Hematopoietic multipotent progenitor cell treated with erythropoietin and hydrocortisone succinate and interleukin-3 and kit ligand, for 15 days (in vitro differentiated cells): ENCODE measurements at places on chromosomes 4 and X.

- DNase-seq, result no peak
Observed at GRCh38 chr4:167955006-167955405, 137.3 kb upstream of the ANXA10 start.

GRCh38 chrX:70754169-70754848, 154.2 kb downstream of the TEX11 start:
- no peak for DNase-seq

DNA sequence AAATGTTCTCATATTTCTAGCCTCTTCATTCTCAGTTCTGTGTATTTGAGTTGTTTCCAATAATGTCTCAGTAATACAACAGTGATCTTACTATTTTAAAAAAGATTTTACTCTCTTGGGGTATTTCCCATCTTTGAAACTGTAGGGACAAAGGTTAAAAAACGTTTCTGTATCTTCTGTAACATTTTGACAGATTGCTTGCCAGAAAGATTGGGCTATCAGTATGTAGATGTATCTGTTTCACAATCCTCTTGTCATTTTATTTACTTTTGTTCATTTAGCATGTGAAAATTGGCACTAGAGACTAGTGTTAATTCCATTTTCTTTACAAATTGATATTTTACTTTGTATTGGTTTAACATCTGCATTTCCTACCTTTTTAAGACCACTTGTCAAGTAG, 6.2 kb upstream of the CXCL9 start:
- DNase-seq, result no peak

DNA sequence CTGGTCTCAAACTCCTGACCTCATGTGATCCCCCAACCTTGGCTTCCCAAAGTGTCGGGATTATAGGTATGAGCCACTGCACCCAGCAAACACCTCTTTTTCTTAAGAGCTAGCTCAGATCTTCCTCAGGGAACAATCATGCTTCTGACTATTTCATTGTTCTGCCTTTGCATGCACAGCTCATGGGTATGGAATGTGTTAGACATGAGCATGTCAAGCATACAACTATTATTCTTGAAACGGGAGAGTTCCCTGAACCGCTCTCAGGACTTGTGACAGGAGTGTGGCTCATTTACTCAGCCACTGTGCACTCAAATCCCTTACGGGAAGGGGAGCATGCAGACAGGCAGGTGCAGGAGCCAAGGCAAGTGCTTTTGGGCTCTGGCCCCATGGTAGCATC, 231.7 kb upstream of the TAPT1 start:
- DNase-seq, result no peak

DNA sequence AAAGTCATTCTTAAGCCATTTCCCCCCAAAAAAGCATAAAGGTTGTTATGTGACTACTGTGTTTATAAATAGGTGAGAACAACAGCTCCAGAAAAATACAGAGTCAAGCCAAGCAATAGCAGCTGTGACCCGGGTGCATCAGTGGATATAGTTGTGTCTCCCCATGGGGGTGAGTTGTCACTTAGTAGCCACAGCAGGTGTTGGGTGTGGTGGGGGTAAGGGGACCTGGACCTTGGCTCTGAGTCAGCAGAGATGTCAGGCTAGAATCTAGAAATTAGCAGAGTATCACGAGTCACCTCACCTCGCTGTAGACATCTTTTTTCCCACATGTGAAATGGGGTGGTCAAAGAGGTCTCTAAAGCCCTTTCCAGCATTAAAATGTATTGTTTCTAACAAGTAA, 42.4 kb downstream of the MOSPD2 start:
- DNase-seq, result no peak

- no peak for DNase-seq
Observed at GRCh38 chrX:63281465-63281864, 69.7 kb downstream of the SPIN4 start.

DNA sequence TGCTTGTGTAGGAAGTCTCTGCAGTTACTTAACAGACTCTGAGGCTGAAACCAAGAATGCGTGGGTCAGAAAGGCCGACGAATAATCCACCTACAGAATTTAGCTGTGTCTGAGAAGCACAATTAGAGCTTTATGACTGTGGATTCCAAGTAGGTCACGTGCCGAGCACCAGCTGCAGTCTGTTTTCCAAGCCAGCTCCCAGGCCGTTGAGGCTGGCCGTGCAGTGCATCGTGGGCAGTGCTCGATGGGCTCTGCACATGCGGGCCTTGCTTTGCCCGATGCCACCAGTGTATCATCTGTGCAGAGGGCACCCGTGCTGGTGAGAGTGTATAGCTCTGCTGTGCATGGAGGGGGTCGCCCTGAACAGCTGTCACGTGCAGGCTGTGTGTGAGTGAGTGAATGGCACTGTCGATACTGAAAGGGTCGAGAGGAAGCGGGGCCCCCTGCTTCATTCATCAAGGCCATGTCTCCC, 67.5 kb upstream of the CLDN34 start:
- no peak for DNase-seq

DNA sequence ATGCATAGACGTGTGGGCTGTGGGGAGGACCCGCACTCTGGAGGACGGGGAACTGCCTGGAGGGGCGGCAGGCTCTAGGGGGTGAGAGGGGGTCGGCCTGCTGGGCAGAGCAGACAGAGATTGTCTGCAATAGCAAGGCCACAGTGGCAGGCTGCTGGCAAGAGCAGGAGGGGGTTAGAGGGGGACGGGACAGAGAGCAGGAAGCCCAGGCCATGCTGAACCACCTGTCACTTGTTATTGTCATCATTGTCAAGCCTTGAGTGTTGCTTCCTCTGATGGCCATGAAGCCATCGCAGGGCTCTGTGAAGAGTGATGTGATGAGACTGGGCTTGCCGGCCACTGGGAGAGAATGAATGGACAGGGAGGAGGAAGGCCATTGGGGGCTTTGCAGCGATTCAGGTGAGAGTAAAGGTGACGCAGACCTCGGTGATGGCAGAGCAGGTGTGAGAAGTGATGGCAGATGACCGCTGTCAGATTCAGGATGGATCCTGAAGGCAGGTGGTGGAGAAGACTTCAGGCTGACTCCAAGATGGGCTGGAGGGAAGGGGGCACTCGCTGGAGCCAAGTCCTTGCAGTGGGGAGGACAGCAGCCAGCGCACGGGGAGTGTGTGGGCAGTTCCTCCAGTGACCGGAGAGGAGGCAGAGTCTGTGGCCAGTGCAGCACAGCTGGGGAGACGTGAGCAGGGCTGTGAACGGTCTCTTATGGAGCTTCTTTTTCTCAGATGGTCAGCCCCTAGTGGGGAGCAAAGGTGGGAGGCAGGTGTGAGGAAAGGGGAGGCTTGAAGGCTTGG, 43.6 kb downstream of the HTT-AS start:
- DNase-seq, result no peak

DNA sequence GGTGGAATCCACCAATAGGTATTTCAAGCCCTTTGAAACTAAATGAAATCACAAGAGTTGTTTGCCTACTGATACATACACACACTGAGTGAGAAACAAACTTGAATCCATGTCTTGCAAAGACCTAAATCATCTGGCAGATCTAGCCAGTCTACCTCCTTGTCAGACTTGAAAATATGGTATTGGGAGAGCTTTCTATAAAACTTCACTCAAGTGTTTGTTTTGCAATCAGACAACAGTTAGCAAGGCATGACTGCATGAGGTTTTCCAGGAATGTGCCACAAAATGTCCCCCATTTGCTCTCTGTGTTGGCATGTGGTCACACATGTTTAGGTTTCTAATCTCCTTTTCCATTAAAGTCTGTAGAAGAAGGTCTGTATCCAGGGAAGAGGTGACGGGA, 52.4 kb downstream of the MAP3K15 start:
- no peak for DNase-seq

- no peak for DNase-seq
Observed at GRCh38 chr4:138761638-138762220, 253.9 kb upstream of the NOCT start.

GRCh38 chrX:68536429-68536828, 37.6 kb downstream of the YIPF6 start:
- DNase-seq, result no peak

DNA sequence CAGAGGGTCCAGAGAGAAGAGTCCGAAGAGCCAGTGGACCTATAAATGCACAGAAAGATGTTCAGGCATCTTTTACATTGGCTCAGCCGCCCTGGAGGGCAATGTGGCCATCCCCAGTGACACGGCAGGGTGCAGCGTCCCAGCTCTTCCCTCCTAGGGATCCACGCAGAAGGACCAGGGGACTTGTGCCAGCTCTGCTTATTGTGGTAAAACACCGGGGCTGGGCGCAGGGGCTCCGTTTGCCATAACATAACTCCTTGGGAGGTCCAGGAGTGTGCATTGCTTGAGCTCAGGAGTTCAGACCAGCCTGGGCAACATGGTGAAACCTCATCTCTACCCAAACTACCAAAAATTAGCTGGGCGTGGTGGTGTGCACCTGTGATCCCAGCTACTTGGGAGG, 70.2 kb downstream of the CPZ start:
- no peak for DNase-seq

DNA sequence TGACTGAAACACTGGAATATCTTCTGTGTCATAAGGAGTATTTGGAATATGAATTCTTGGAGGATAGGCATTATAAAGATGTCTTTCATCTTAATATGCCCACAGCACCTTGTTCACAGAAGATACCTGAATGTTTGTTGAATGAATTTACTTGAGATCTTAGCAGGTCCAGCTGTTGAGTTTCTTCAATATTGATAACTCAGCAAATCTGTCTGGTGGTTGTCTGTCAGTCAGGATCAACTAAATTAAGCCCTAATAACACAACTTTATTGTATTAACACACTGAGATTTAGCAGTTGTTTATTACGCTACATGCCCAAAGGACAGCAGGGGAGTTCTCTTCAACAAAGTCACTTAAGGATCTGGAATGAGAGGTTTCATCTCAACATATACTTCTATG, 106.5 kb downstream of the CNOT6L start:
- DNase-seq, result no peak

DNA sequence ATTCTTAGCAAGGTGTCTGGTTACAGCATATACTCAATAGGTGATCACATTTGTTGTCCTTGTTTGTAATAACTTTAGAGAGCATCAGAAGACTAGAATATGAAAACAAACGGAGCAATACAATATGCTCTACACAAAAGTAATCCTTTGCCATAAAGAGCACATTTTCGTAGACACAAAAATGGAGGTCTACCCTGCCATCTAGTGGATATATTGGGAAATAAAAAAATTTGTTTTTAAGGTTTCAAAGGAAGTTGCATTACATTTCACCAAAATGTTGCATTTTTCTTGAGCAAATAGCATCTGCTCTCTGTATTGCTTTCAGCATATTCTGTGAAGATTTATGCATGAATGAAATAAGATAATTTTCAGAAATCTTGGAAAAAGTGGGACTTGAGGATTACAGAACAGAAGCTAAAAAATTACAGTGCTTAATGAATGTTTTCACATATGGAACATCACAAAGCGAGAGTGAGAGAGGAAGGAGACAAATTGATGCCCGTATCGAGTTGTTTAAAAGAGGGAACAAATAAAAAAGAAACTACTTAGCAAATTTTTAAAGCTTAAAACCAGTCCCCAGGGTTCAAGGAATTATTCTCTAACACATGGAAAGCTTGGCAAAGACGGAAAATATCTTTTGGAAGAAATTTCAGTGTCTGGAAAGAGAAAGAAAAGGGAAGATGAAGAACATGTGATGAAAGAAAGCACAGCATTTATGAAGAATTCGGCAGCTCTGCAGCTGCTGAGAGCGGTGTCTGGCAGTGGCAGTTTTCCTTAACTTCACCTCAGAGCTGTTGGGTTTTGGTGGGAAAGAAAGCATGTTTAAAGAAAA, 390.1 kb downstream of the ANKRD50 start:
- peak; percentile 7 for DNase-seq

- no peak for DNase-seq
Observed at GRCh38 chr4:105843941-105844340, 51.3 kb upstream of the NPNT start.

DNA sequence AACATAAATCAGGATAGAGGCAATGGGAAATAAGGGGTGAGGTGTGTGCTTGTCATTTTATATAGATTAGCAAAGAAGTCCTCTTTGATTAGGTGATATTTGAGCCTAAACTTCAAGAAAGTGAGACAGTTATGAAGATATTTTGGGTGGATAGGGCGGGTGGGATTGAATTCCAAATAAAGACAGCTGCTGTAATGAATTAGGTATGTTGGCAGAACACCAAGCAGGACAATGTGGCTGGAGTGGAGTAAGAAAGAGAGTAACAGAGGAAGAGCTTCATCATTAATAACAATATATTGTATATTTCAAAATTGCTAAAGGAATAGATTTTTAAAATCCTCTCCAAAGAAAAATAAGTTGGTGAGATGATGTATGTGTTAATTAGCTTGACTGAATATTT, 91.0 kb upstream of the CENPE start:
- no peak for DNase-seq

- no peak for DNase-seq
Observed at GRCh38 chr4:187212446-187213080, 488.9 kb upstream of the FAT1 start.

- no peak for DNase-seq
Observed at GRCh38 chr4:41613821-41614220, 75.9 kb downstream of the LIMCH1 start.

DNA sequence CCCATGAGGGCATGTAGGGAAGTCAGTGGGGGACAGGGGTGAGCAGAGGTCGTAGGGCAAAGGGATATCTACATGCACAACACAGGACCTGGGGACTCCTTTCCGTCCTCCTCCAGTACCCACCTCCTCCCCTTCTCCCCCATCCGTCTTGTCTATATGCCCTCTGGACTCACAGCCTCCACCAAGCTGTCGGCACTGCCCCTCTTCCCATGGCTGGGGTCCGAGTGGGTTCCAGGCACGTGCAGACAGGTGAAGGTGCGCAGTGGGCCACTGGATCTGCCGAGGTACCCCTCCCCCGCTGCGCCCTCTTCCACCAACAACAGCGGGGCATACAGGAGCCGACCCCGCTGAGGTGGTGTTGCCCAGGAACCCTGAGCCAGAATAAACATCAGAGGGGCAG, 5.5 kb upstream of the SYP start:
- DNase-seq, result no peak

DNA sequence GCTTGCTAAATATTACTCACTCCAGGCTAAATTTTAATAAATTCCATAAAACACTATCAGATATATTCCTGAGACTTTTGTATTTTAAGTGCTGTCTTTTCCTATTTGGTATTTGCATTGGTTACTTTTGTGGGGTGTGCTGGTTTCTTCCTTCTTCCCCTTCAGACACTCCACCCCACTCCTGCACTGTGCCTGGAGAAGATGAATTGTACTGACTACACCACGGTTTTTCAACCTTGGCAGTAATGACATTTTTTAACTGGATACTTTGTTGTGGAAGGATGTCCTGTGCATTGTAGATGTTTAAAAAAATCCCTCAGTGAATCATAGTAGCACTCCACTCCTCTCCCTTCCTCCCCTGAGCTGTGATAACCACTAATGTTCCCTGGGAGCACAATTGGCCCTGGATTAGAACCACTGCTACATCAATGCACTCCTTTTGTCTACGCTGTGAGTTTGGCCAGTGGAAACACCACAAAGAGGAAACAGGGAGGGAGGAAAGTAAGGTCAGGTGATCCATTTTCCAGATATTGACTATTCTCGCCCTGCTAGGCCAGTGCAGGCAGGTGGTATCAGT, 36.3 kb downstream of the SNCA start:
- no peak for DNase-seq

- peak; percentile 33 for DNase-seq
Observed at GRCh38 chr4:77820649-77821561, 1.7 kb upstream of the CNOT6L start.

GRCh38 chr4:22202246-22202974, 253.8 kb upstream of the KCNIP4 start:
- no peak for DNase-seq

- DNase-seq, result no peak
Observed at GRCh38 chr4:10462876-10463275, 5.7 kb upstream of the ZNF518B start.
